Caudate nucleus (tissue), 63 donors: ENCODE measurements at places on chromosomes 2 and 18.

DNA sequence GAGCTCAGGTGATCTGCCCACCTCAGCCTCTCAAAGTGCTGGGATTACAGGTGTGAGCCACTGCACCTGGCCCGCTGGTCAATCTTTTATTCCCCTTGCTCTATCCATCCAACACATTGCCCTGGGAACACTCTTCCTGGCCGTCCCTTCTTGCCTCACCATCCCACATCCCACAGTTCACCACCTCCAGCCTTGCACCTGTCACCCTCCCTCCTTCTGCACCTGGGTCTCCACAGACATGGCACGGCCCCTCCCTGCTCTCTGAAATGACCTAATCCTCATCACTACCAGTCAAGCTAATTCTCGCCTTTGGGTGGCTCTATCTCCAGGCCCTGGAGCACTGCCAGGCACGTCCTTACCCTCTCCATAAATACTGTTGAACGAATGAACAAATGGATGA is 116.9 kb upstream of the TEX51 start:
- no peak for DNase-seq

- no peak for DNase-seq
These were observed 222.9 kb downstream of the ZBTB7C start for GRCh38 chr18:48186131-48186766.

GRCh38 chr2:224369028-224369632 is 32.8 kb downstream of the FAM124B start:
- DNase-seq = no peak

DNA sequence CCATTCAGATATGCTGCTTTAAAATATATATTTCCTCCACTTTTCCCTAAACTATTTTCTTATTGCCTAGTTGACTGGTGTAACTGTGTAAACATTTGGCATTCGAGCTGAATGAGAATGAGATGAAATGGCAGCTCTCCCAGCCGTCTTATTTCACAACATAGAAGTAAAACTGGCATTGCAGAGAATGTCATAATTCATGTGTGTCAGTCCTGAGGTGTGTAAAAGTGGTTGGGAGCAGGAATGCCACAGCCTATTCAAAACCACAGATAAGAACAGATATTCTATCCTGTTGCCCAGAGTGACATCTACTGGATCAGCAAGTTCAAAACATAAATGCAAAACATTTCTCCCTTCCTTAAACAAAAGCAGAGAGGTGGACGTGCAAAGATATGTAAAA is 565.5 kb upstream of the CHAC2 start:
- no peak for DNase-seq

DNA sequence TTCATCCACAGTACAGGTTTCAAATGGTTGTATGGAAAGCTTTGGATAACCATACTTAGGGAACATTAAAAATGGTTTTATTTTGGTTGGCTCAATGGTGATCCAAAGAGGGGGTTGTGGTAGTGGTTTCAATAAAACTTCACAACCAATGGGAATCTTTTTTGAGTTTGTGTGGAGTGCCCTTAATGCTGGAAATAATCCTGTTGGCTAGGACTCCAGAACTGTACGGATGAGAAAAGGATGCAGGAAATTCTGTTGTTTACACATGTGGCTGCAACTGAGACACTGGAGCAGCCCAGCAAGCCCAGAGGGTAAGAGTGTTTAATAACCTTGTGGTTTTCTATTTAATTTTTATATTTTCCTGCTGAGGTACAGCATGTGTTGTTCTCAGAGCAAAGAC is at the start of gene CCDC102B:
TSS of gene CCDC102B (plus strand) at position 210 of the 400 bp plus-strand sequence. CDS start 38,684 bp downstream, outside the sequence.
- no peak for DNase-seq

GRCh38 chr2:235666213-235666781 is 172.5 kb downstream of the AGAP1 start:
- DNase-seq = peak; percentile 46

DNA sequence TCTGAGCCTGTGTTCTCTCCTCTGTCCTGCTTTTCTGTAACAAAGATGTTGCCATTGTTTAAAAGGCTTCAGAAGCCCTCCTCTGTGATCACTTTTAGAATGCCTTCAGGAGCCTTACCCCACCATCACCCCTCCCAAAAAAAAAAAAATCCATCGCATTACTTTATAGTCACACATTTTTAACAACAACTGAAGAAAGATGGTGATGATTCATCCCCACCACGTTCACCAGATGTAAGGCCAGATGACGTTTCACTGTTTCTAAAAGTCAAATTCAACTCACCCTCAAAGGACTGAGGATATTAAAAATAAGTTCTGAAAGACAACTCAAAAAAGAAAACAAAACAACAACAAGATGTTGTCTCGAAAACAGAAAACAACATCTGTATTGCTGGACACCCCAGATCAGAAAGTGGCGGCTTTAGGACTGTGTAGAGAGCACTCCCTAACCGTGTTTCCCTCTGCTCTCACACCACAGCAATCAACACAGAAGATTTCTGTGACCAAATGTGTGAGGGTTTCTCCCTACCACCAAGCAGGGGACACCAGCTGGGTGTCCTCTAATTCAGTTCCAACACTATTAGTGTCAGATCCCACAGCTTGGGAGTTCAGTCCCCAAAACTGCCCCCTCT is 61.9 kb upstream of the CREB1 start:
- DNase-seq = no peak

GRCh38 chr2:105770149-105770548 is 25.4 kb downstream of the NCK2 start:
- DNase-seq = no peak

GRCh38 chr2:12110074-12110473 is 363.6 kb downstream of the LPIN1 start:
- no peak for DNase-seq

DNA sequence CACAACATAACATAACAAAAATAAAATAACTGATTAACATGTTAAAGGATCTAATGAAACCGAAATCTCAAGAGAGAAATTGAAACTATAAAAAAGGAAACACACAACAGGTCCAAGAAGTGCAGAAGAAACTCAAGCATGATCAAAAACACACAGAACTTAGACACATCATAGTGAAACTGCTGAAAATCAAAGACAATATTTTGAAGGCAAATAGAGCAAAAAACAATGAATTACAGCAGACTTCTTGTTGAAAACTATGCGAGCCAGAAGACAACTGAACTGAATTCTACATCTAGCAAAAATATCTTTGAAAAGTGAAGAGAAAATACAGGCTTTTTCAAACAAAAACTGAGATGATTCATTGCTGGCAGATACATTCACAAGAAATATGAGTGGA is 61.3 kb downstream of the UGP2 start:
- DNase-seq = no peak

- no peak for DNase-seq
These were observed 15.0 kb upstream of the HTR2B start for GRCh38 chr2:231139796-231140195.

- peak; percentile 78 for DNase-seq
These were observed 104.3 kb downstream of the CSRNP3 start for GRCh38 chr2:165573534-165574461.

DNA sequence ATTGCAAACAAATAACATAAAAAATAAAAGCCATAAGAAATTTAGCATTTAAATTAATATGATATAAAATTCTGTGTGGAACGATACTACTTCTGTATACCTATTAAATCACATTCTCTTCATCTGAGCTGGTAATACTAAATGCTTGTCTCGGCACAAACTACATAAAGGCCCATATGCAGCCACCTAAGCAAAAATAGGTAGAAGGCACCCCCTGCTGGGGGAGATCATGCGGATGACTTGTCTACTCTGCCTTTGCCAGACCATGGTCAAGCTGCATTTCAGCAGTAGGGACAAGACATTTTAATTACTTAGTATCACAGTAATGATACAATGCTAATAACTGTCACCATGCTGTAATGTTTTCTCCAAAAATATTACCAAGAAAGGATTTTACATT is 108.0 kb downstream of the CDH19 start:
- no peak for DNase-seq

DNA sequence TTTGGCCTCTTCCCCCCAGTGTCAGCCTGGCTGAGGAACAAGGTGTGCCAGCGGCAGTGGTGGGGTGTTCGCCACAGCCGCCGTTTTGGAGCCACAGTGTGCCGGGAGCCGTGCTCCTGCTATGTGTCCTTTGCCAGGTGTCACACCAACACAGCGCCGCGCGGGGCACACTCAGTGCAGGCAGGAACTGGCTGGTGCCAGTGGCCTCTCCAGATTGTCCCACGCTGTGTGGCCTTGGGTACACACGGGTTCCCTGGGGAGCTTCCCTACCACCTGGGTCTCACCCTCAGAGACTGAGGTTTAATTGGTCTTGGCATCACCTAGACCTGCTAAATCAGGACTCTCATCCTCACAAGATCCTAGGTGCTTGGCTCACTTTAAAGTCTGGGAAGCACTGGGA is 171.6 kb downstream of the LDLRAD4 start:
- no peak for DNase-seq

DNA sequence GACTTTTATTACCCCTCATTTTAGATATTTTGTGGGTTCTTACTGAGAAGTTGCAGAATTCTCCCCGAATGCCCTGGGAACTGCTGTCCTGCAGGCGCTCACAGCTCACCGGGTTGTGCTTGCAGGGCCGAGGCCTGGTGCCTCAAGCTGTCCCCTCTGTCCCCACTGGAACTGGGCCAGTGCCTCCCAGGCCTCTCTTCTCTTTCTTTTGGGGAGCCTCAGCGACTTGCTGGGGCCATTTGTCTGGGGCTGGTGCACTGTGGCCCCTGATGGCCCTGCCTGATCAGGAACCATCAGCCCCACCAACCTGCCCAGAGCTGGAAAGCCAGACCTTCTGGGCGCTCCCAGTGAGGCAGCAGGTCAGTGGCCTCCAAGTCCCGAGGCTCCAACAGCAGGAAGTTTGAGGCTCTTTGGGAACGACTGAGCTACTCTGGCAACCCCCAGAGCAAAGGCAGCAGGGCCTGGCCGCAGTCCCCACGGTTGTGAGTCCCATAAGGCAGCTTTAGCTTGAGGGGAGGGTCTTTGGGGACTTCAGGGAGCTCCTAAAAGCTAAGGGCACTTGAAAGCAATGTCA is 14.7 kb upstream of the NEU4 start:
- DNase-seq = no peak

- no peak for DNase-seq
These were observed 84.7 kb downstream of the EHD3 start for GRCh38 chr2:31318361-31319336.

DNA sequence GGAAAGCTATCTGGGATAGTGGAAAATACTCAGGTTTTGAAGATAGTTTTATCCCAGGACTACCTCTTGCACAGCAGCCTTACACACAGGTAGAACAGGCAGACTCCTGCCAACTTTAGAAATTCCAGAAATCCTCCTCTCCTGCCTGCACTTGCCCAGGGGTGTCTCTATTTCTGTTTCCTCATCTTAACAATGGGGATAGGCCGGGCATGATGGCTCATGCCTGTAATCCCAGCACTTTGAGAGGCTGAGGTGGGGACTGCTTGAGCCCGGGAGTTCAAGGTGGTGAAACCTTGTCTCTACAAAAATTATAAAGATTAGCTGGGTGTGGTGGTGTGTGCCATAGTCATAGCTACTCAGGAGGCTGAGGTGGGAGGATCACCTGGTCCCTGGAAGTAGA is 117.0 kb upstream of the ARL5A start:
- no peak for DNase-seq

- no peak for DNase-seq
These were observed 41.1 kb upstream of the FAHD2A start for GRCh38 chr2:95361216-95361980.
